RCC 7860 (cell line): ENCODE measurements at places on chromosomes 2 and 18.

DNA sequence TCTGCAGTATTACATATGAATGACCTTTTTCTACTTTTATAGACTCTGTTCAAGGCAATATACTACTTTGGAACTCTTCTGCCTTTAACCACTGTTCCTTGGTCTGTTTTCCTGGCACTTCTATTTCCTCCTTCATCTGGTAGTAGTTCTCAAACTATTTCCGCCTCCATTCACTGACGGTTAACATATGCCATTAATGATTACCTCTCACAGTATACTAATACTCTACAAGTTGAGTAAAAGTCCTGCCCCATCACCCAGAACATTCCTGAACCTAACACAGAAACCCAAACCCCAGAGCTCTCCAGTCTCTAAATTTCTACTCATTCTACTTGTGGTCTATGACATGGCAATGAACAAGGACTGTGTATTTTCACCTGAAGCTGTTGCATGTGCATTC lies 4.5 kb downstream of the GFPT1 start:
- peak; percentile 80 for DNase-seq

DNA sequence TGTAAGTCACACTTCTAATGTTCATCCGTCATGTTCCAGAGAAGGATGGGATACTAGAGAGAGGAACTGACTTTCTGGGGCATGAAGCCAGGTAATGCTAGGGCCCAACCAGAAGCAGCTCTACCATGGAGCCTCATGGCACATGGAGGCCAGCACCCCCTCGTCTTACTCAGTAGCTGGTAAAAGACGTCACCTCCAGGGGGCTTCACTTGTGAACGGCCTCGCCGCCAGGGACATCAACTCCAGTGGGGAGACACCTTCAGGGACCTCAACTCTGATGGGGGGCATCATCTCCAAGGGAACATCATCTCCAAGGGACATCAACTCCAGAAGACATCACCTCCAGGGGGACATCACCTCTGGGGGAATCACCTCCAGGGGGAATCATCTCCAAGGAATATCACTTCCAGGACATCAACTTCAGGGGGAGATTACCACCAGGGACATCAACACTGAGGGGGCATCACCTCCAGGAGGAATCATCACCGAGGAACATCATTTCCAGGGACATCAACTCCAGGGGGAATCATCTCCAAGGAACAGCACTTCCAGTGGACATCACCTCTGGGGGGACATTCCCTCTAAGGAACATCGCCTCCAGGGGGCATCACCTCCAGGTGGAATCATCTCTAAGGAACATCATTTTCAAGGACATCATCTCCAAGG lies 168.4 kb downstream of the NDUFA10 start:
- no peak for DNase-seq

DNA sequence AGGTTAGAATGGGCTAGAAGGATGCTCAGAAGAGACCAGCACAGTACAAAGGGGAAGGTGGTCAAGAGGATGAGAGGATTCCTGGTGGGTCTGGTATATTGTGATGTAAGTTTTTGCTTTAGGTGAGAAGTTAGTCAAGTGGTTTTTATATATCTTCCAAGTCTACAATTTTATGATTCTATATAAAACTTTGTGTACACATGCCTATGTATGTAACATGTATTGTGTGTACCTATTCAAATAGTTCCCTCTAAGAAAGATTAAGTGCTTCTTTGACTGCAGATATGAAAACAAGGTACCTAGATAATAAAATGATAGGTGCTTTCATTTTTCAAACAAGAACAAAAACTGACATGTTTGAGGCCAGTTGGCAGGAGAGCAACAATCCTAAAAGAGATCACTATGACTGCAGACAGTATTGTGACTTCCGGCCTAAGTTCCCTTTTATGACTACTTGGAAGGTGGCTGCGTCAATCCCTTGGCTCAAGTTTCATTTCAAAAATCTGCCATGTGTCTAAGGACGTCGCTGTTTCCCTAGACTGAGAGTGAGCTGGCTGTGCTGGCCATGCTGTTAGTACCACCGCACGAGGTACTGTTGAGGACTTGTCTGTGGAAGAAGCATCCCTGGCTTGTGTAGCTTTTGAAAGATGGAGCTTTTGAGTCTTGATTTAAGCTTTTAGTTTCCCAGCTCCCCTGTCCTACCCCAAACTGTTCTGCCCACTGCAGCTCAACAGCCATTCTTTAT lies 123.1 kb downstream of the PRPF40A start:
- no peak for DNase-seq

DNA sequence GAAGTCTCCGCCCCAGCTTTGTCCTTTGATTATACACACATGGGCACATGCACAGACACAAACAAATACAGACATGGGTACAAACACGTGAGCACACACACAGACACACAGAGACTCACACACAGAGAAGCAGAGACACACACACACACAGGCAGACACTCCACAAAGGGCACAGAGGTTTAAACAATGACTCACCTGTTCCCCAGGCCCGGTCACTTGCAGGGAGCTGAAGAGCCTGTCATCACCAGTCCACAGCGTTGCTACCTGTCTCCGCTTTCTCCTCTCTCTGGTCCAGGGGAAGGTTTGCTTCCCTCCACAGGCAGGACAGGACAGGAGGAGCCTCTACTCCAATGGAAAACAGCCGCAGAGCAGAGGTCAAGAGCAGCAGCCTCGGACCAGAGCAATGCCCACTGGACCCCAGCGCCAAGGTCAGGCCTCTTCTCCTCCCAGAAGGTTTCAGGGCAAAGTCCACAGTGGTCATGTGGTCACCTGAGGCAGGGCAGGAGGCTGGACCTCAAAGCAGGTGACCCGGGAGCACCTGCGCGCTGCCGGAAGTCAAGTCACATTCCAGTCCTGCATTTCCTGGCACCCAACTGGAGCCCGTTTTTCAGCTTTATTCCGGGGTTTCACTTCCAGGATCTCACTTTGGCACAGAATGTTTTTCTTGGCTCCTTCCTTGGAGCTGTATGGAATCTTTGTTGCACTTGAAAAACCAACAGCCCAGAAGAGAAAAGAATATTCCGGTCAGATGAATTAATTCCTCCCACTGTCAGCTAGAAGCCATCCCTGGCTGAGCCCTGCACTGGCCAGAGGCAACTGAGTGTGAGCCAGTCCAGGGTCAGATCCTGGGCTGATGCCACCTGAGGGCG lies at the start of gene RAB17:
RAB17 (minus strand) TSS at position 463 of the 869 bp plus-strand sequence. CDS start 4,580 bp downstream, outside the sequence.
- peak; percentile 48 for DNase-seq

DNA sequence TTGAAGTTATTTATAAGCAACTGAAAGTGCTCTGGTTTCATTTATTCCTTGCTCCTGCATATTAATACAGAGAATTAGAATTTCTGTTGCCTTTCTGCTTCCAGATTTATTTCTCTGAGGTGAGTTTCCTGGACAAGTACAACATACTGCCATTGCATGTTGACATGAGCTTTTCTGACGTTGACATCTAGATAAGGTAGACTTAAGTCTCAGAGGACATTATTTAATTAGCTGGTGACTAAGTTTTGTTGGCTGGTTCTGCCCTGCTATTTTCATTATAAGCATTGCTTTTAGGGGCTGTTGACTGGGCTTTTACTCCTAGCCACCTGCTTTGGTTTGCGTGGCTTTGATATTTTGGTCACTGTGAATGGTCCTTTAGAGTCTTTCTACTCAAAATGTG lies 282.9 kb upstream of the SPRED2 start:
- DNase-seq: no peak

DNA sequence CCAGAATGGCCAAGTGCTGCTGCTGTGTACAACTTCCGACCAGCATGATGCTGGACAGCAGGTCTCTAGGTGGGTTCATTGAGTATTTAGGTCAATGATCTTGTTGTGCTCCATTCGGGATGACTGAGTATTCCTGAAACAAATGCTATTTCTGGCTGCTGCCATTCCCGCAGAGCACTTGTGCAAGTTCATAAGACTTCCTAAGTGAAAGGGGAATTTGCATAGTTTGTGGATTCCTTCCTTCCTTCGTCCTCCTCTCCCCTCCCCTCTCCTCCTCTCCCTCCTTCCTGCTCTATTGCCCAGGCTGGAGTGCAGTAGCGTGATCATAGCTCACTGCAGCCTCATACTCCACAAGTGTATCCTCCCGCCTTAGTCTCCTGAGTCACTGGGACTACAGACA lies 40.4 kb downstream of the LDLRAD4 start:
- no peak for DNase-seq

DNA sequence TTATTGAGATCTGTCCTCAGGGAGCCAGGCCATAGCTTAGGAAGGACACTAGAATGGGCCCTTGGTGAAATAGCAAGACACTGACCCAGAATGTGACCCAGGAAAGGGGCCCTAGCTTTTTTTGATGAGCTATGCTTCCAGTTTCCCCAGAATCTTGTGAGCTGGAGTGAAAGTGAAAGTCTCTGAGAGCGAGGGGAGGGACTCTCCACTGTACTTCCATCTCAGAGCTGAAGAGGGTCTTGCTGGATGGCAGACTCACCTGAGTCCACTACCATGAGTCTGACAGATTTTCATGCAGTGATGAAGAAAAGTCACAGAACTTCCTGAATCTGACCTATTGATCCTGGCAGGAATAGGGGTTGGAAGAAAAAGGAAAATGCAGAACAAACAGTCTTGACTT lies 3.1 kb downstream of the ARHGAP25 start:
- no peak for DNase-seq

- DNase-seq: no peak
Observed at GRCh38 chr18:35938562-35938961, 33.9 kb upstream of the RMP24 start.

DNA sequence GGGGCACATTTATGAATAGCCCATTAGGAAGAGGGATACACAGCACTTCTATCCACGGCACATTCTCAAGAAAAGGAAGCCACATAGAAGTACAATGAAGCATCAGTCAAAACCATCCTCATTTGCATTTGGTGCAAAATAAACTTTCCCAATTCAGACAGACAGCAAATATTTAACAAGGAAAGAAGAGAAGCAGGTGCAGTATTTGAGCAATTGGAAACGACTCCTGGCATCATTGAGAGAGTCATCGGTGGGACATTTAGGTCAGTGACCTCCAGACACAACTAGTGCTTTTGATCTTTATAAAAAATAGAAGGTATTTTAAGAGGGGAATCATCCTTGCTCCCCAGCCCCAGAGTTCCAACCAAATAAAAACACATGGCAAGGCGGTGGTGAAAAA lies 118.0 kb downstream of the MREG start:
- no peak for DNase-seq

- peak; percentile 38 for DNase-seq
Observed at GRCh38 chr2:195659982-195660890, 3.2 kb downstream of the SLC39A10 start.

DNA sequence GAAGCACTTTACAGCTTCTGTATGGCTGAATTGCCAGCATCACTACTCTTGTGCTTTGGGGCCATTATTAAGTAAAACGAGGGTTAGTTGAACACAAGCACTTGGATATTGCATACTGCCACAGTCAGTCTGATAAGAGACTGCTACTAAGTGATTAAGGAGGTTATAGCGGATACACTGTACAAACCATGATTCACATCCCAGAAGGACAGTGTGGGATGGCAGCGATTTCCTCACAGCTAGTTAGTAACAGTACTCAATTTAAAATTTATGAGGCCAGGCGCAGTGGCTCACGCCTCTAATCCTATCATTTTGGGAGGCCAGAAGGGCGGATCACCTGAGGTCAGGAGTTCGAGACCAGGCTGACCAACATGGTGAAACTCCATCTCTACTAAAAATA lies 2.6 kb upstream of the BMPR2 start:
- DNase-seq: no peak

GRCh38 chr2:85840091-85840490 lies 48.7 kb downstream of the ST3GAL5 start:
- DNase-seq: no peak

DNA sequence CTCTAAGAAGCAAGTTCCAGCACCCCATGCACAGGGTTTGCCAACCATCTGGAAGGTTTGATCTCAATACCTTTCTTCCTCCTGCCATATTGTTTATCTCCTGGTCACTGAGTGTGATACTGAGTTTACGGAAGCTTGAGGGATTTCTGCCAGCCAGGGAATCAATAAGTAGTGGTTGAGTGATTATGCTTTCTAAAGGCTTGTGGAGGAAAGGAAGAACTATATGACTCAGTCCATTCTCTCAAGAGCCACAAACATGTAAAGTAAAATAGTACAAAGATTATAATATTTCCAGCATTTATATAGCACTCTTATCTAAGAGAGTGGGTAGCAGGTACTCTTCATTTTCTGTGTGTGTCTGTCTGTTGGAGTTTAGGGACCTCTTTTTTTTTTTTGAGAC lies 49.2 kb downstream of the SLC4A3 start:
- DNase-seq: no peak

DNA sequence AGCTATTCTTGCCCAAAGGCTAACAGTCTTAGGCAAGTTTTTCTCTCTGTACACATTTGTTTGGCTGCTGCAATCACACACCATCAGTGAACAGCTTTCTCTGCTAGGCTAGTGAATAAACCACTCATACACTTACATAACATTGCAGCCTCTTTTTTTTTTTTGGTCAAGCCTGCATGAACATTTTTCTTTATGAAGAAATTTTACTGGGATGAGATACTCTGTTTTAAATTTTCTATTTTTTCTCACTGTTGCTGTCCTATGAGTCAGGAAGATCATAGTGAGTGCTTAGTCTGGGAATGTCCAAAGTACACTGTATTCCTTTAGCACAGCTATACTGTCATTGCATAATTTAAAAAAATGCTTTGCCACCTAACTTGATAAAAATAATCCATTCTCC lies 58.5 kb downstream of the ROCK1 start:
- peak; percentile 35 for DNase-seq

- no peak for DNase-seq
Observed at GRCh38 chr2:131031431-131031841, 61.8 kb downstream of the FAM168B start.

- peak; percentile 63 for DNase-seq
Observed at GRCh38 chr2:219987830-219988229, 360.4 kb downstream of the SLC4A3 start.

- peak; percentile 92 for DNase-seq
Observed at GRCh38 chr2:28683100-28683706, 68.4 kb upstream of the PPP1CB start.

GRCh38 chr18:57805117-57805516 lies 2.0 kb upstream of the ATP8B1 start:
- DNase-seq: no peak

- DNase-seq: no peak
Observed at GRCh38 chr2:119688616-119689015, 9.6 kb downstream of the TMEM177 start.

DNA sequence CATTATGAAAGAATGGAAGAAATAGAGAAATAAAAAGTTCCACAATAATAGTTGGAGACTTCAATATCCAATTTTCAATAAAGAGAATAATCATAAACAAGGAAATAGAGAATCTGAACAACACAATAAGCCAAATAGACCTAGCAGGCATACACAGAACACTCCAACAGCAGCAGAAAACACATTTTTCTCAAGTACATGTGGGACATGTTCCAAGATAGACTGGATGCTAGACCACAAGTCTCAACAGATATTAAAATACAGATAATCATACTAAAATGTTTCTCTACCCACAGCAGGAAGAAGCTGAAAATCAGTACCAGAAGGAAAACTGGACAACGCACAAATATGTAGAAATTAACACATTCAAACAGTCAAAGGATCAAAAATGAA lies 113.9 kb downstream of the USP34 start:
- no peak for DNase-seq
